ENCODE measurements at places on chromosomes 5 and 9.
A peak's percentile ranks its signal among the peaks of the same experiment; 100 is the strongest.

DNA sequence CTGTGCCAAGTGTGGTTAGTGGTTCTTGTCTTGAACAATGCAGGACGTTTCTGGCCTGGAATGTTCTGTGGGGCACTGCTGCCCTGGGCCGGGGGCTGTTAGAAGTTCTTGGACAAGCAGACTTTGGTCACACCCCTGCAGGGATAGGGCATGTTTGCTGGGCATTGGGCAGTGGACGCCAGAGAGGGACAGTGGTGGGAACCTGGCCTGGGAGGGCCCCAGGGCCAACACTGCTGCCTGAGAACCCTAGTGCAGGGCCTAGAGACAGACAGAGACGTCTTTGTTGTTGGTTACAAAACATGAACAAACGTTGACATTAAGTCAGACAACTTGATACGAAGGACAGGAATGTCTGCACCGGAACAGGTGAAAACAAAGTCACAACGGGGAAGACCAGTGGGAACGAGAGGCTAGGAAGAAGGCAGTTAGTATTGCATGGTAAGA lies 57.0 kb downstream of the WNK2 start:
- no peak for ATAC-seq

GRCh38 chr5:91177085-91177484 lies 206.0 kb downstream of the ARRDC3 start:
- ATAC-seq, result no peak

DNA sequence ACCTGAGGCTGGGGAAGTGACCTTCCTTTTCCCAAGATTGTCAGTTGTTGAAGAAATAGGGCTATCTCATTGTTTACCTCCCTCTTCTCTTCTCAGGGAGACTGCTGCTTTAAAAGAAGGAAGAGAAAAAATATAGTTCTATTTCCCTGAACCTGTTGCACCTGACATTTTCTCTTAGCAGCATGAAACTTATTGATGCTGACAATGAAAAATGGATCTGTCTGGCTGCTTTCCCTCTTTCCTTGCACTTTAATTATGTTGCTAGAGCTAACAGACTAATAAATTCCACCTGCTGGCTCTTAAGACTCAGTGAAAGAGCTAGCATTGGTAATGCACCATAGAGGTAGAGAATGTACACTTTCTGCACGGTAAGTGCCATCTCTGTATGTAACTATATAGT lies 6.2 kb upstream of the CKMT2 start:
- no peak for ATAC-seq

DNA sequence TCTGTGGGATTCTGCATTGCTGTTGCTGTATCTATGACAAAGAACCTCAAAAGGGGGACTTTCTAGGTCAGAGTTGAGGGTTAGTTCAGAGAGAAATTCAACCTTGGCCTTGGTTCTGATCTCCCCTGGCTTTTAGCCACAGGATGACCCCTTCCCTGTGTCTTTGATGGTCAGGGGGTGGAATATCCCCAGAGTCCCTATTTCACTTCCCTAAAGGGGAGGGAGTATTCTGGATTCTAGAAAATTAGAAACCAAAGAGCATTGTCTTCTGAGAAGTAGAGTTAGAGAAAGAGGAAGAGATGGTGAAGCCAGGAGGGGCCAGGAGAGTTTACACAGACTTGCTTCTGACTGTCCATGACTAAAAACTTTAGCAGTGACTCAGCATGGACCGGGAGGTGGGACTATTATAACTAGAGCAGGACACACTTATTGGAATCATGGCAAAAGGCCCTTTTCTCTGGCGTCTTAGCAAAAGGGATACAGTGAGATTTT lies 56.2 kb upstream of the LPAR1 start:
- no peak for ATAC-seq

GRCh38 chr5:151250346-151251000 lies 2.5 kb upstream of the GM2A start:
- ATAC-seq, result no peak

DNA sequence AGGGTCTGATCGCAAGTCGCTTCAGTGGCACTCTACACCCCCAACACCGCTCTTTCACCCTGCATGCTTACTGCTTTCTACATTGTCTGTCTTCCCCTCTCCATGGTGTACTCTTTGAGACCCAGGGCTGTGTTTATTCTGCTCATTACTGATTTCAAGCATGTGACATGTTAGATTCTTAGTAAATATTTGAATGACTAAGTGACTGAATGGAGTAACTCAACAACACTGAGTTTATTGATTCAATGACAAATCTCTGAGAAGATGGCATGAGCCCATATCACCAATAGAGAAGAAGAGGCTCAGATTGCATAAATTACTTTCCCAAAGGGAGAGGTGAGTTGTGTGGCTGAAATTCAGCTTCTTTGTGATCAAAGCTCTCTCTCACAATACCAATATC lies 89.7 kb upstream of the OSMR start:
- ATAC-seq, result no peak

DNA sequence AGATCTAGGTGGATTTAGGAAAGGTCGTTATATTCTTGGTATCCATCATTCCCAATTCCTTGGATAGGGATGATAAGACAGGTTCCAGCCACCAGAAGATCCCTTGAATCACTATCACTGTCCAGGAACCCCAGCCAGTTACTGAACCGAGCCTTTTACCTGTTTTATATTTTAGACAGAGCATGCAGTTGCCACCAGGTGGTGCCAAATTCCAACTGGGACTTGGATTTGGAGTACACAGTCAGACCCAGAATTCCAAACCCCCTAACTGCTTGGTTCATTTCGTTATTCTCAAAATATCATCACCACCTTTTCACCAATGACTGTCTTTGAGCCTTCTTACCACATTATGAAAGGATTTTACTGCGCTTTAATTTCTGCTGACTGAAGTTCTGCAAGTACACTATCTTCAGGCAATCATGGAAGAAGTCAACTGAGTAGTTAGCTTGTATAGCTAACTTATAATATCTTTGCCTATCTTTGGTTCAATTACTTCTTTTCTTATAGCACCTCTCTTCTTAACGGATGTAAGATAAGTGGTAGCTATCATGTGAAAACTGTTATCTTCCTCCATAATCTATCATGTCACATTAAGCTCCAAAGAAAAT lies 191.8 kb downstream of the PRR16 start:
- no peak for ATAC-seq

- peak; percentile 91 for ATAC-seq
These were observed 36.0 kb downstream of the SARDH start for GRCh38 chr9:133701981-133702797.

GRCh38 chr5:52811067-52811749 lies 23.5 kb downstream of the ITGA1 start:
- peak; percentile 51 for ATAC-seq

DNA sequence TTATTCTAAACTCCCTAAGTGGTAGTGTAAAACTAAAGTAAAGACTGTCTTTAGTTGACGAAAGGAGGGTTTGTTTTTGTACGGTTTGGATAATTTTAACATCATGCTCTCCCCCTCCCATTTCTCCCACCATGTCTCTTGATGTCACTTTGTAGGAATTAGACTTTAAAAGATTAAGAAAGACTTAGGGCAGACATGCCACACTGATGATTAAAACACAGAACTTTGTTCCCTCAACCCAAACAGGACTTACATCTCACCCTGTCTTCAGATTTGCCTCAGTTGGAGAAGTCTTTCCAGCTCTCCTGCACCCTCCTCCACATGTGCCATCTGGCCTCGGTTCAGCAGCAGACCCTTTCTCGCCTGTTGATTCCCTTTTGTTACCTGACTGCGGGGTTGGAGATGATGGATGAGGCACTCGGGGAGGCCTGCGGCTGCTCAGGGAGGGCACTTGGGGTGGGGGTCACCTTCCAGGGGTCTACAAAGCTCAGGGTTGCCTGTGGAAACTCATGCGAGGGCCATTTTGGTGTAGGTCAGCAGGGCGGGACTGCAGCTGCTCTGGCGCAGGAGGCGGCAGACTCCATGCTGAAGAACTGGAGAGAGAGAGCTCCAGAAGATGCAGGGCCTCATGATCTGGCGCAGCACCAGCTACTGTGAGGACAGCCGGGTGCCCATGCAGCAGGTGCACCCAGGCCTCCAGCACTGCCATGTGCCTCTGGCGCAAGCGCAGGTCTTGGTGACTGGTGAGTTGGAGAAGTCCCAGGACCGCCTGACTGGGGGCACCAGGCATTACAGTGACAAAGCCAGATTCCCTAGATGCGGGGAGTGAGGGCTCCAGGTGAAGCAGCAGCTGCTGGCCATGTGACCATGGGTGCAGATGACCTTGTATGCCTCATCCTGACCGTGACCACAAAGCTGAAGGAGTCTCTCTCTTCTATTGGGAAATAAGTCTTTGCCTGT lies 24.5 kb upstream of the EXOC3 start:
- ATAC-seq, result no peak

DNA sequence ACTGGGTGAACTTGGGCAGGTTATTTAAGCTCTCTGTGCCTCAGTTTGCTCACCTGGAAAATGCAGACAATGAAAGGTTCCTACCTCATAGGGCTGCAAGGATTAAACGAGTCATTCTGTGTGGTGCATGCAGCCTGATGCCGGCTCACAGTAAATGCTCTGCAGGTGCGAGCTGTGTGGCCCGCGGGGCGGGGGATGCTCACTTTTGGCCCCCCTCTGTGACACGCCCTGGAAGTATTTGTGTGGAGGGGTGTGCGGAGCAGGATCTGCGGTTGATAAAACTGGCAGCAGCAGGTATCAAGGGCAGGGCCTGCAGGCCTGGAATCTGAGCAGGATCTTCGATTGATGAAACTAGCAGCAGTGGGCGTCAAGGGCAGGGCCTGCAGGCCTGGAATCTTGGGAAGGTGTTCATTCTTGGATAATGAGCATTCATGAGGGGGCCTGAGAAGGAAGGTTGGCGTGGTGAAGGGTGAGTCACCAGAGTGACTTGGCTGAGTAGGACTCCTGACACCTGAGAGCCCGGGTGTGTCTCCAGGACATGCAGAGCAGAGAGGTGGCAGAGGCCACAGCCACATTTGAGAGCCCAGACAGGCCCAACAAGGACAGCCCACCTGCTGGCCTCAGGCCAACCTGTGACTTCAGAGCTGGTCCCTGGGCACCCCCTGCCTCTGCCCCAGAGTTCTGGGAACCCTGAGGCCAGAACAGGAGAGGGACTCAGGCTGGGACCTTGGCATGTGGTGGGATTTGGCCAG lies 11.9 kb downstream of the UNC5A start:
- ATAC-seq, result no peak

DNA sequence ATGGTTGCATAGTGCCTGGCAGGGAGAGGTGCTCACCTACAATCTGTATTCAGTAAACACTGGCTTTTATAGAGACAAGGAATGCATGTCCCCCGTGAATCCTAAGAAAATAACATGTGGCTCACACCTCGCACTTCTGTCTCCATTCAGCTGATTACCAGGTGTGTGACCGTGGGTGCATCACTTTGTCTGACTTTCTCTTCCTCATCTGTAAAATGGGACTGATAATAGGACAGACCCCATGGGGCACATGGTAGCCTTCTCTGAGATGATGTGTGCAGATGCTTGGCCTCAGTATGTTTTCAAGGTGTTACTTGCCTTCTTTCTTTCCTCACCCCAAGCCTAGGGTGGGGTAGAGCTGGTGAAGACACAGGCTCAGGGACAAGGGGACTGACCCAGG lies 6.3 kb downstream of the CXXC5 start:
- no peak for ATAC-seq

DNA sequence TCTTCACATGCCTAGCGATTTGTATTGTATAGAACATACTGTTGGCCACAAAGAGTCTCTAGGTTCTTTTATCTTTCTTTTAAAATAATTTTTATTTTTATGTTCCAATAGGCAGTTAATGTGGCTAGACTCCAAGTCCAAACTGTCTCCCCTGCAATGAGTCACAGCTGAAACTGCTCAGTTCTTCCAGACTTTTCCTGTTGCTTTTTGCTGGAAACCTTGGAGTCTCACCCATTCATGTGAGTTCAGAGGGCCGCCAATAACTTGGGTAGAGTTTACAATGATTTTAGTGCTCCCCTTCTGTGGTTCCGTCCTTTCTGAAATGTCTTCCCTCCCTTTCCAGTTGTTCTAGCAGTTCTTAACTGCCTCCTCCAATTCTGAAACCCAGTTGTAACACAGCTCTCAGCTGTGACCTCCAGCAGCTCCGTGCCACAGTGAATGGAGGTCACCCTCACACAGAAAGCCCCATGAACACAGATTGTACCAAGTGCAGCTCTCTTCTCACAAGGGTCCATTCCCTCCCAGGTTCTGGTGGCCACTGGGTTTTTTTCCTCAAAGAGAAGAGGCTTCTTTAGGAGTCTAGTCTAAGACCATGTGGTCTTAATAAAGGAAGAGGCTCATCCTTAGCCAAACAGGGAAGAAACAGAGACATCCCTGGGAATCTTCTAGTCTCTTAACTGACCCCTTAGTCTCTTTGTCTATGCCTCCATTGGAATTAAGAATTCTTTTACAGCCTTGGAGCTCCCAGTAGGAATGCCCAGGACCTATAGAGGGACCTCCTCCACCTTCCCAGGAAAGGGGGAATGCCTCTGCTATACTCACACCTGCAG lies 198.5 kb downstream of the SPOCK1 start:
- no peak for ATAC-seq

GRCh38 chr9:7121664-7122063 lies 363.9 kb downstream of the KDM4C start:
- no peak for ATAC-seq

GRCh38 chr5:93346301-93346700 lies 234.7 kb downstream of the NR2F1-AS1 start:
- ATAC-seq, result no peak

- ATAC-seq, result peak; percentile 97
These were observed 12.4 kb downstream of the DNAJB5 start for GRCh38 chr9:35001803-35002502.

- no peak for ATAC-seq
These were observed 177.3 kb upstream of the HMHB1 start for GRCh38 chr5:143634689-143635088.

DNA sequence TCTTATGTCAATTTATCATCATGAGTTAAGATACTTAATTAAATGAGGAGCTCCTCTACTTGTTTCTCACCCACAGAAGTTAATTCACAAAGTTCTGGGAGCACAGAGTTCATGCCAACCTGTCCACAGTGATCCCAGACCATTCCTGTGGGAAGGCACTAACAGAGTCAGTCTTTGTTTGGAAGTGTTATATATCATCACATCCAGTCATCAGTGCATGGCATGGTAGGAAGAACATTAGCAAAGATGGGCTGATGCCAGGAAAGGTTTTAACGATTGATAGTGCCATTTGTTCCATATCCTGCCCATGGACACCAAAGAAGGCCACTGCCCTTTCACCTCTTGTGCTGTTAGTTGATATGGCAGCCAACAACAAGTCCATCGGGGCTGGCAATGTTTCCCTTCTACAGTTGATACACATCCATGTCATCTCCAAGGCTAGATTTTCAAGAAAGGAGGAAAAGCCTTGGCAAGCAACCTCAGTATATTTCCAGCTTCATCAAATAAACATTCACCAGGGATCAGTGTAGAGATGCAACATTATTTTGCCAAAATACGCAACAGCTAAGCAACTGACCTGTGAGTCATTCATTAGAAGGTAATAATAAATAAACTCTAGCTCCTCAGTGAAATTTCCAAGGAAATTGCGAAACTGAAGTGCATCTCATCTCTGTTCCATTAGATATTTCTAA lies 169.6 kb downstream of the RORB start:
- no peak for ATAC-seq
